Suppressor macrophage treated with lipopolysaccharide for 4 hours (primary cell): ENCODE measurements at places on chromosomes 1 and 21.

DNA sequence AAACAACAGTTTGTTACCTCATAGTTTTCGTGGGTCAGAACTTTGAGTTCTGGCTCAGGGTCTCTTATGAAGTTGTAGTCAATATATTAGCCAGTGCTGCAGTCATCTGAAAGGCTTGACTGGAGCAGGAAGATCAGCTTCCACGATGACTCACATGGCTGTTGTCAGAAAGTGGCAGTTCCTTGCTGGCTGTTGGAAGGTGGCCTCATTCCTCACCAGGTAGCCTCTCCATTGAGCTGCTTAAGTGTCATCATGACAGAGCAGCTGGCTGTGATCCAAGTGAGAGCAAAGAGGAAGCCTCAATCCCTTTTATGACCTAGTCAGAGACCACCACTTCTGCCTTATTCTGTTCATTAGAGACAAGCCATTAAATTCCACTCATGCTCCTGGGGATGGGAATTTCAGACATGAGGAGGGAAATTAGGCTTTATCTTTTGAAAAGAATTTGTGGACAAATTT, 5.6 kb downstream of the OSBPL9 start:
- DNase-seq, result peak; percentile 56

GRCh38 chr21:41675574-41675973, 91.3 kb downstream of the RIPK4 start:
- no peak for DNase-seq

DNA sequence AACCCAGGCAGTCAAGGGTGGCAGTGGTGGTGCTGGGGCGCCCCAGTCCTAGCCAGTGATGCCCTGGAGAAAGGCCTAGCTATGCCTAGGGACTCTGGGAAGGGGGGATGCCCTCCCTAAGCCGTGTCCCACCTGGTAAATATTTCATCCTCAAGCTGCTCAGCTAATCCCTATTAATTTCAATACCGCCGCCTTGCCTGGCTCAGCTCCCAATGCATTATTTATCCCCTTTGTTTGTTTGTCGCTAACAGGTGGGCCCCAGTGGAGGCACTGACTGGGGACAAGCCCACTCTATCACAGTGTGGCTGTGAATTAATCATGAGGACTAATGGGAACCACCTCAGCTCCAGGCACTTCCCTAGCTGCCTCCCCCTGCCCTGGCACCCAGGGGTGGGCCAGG, 22.5 kb downstream of the DMAP1 start:
- no peak for DNase-seq

DNA sequence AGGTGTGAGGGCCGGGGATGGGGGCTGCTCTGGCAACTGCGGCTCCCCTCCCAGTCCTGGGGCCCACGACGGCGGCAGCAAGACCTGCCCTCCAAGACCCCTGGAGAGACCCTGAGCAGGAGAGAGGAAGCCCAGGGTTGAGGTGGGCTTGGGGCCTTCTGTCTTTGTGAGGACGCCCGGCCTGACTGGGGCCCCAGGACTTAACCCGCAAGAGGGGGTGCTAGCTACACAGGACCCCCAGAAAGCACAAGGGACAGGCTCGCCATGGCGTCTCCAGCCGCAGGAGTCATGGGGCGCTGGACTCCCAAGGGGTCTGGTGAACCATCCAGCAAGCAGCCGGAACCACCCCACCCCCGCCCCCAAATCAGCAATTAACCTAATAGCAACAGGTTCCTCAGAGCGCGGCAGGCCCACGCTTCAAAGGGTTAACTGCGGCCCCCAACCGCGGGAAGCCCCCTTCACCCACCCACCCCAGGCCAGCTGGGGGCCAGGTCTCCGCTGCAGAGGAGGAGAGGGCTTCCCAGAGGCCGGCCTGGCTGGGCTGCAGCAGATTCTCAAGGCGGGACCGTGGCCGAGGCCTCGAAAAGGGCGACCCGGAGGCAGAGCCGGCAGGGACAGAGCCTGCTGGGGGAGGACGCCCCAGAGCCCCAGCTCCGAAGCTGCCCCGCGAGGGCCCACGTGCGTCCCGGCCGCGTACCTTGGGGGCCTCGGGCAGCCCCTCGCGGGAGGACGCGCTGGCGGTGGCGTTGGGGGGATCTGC, 525 bp downstream of the C1QTNF12 start:
- no peak for DNase-seq

DNA sequence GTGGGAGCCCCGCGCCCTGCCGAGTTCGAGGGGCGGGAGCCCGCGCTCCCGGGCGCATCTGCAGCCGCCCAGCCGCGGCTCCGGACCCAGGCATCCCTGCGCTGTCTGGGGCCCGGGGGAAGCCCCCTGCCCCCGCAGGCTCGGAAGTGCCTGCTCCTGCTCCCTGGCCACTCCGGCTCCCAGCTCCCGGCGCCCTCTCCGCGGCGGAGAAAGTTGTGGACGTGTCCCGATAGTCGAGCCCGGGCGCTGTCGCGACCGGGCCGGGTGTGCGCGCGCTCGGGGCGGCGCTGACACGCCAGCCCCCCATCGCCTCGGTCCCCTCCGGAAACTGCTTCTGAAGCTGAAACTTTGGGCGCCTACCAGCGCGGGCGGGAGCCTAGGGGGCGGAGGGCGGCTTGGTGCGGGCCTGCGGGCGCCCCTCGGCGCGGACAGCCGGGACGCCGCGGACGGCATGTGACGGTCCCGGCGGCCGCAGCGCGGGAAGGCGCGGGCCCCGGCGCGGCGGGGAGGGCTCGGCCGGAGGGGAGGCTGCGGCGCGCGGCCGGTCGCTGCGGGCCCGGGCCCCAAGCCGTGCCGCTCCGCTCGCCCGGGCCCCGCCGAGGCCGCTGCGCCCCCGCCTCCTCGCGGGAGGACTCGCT, 515 bp downstream of the MAN1C1 start:
- no peak for DNase-seq

DNA sequence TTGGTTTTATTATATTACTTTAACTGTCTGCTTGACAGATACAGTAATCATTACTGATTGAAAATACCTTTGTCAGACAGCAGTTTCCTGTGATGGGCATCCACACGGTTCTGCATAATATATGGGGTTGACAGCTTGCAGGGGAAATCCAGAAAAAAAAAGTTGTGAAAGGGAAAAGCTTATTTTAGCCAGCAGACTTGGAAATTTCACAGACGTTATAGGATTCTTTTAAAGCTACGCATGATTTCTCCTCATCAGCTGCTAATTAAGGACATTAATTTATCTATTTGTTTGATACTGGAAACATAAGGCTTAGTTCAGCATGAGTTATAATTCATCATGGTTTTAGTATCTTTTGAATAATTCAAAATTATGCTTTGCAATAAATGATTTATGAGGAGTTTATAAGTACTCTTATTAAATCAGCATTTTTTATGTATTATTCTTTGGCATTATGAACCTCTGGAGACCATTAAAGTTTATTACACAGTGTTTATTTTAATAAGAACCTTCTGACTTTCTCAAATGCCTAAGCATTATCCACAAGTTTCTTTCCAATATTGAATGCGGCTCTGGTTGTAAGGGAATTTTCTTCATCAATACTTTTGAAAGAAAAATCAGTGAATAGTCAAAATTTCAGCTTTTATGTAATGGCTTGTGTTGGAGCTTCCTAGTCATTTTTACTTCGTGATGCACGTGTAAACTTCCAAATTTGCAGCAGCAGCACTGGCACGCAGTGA, 235.3 kb upstream of the KCNK2 start:
- DNase-seq, result no peak

DNA sequence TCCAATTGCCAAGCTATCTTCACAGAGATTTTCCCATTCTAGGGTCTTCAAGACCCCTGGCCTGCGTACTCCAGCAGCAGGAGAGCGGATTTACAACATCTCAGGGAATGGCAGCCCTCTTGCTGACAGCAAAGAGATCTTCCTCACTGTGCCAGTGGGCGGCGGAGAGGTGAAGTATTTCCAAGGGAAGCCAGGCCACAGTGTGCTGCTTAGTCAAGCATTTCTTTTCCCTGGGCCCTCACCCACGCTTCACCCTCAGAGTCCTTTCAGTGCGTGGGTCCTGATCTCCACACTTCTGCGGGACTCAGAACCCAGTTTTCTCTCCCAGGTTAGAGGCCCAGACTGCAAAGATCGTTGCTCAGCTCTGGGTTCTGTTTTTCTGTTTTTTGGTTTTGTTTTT, 13.1 kb downstream of the CDCA8 start:
- no peak for DNase-seq

GRCh38 chr1:94619731-94620130, 78.2 kb upstream of the F3 start:
- DNase-seq, result no peak

DNA sequence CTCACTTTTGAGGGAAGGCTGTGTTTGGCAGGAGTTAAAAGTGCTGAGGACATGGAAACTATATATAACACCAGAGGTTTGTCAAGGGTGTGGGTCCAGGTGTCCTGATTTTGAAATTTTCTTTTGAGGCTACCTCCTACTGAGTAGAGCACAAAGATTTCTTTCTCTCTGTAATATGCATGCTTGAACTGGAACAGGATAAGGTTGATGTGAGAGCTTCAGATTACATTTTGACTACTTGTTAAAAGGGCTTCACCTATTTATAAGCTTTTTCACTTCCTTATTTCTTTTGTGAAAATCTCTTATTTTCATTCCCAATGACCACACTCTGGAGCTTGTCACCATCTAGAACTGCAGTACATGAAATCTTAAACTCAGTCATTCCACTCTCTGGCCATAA, 59.8 kb upstream of the PLA2G4A start:
- DNase-seq, result no peak

- DNase-seq, result peak; percentile 90
Measured at GRCh38 chr1:202184750-202185460, 8.7 kb upstream of the LGR6 start.
